Caco-2 (cell line): ENCODE measurements at places on chromosomes 13 and 19. TPM values are rescaled to one million over a fixed set of nuclear protein-coding genes. Genes with fewer than 3 reads are reported as not detected.

NOVA2 gene
- total RNA-seq, result 0.05 TPM in 1 of 2 replicates, not detected in the other

PLPP2 gene
- 29.6 and 42.0 TPM in 2 replicates for total RNA-seq

CDK8 gene
- 35.1 and 35.9 TPM in 2 replicates for total RNA-seq

LRRC4B gene
- total RNA-seq, result 0.30 and 0.54 TPM in 2 replicates

MIR17HG gene
- 13.1 and 16.6 TPM in 2 replicates for total RNA-seq

IQCN gene
- 1.5 and 2.1 TPM in 2 replicates for total RNA-seq

ZSCAN1 gene
- total RNA-seq, result not detected in 2 replicates

PAK4 gene
- total RNA-seq, result 98.6 and 112 TPM in 2 replicates

SHISA7 gene
- not detected in 2 replicates for total RNA-seq

GIPC3 gene
- total RNA-seq, result not detected in 2 replicates

ZNF540 gene
- 0.36 TPM in 1 of 2 replicates, not detected in the other for total RNA-seq

TUBA3C gene
- not detected in 2 replicates for total RNA-seq

C1QTNF9 gene
- total RNA-seq, result not detected in 2 replicates

TMEM255B gene
- 0.67 and 0.82 TPM in 2 replicates for total RNA-seq

IGFL1 gene
- not detected in 2 replicates for total RNA-seq

ZNF211 gene
- total RNA-seq, result 10.5 and 13.3 TPM in 2 replicates

CRLF1 gene
- total RNA-seq, result 0.61 and 2.6 TPM in 2 replicates

SYNGR4 gene
- total RNA-seq, result 0.32 TPM in 1 of 2 replicates, not detected in the other

KIR3DL1 gene
- total RNA-seq, result not detected in 2 replicates

ERCC1 gene
- 43.5 and 51.0 TPM in 2 replicates for total RNA-seq

OR7D2 gene
- total RNA-seq, result not detected in 2 replicates

MBD3L2 gene
- total RNA-seq, result not detected in 2 replicates
